HuH-7 (cell line): ENCODE measurements at places on chromosomes 16 and 17.

DNA sequence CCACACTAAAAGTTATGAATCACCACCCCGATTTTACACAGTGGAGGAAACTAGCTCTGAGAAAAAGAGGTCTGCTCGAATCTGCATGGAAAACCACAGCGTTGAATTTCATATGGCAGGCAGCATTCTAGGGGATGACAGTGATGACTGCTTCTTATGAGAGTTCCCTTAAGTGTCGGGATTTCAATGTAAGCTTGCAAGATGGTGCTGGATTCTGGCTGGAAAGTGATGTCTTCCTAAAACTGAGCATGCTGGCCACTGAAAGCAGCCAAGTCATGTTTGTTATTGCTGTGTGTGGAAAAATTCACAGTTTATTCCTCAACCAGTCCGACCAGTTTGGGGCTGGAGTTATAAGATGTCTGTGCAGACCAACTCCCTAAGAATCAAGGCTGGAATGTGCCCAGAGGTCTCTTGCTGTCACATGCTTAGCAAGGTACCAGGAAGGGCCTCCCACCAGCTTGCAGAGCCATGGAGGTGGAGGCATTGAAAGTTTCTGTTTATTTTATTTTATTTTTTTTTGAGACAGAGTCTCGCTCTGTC is 37.2 kb upstream of the GAN start:
- DNase-seq, result no peak

GRCh38 chr17:80891397-80892018 is 100.1 kb upstream of the CHMP6 start:
- DNase-seq, result no peak

DNA sequence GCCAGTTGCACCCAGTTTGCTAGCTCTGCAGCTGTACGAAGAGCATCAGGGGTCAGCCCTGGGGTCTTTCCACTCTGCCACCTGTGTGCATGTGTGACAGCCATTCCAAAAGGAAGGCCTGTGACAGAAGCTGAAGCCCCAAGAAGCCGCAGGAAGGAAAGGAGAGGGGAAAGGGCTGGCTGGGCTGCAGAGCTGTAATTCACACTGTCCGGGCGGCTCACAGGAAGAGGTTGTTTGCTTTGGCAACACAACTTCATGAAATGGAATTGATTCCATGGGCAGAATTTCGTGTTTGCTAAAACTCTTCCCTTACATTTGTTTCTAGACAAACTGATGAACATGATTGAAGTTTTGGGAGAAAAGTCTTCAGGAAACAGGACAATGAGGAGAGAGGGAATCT is 14.8 kb downstream of the TMEM204 start:
- DNase-seq, result no peak

DNA sequence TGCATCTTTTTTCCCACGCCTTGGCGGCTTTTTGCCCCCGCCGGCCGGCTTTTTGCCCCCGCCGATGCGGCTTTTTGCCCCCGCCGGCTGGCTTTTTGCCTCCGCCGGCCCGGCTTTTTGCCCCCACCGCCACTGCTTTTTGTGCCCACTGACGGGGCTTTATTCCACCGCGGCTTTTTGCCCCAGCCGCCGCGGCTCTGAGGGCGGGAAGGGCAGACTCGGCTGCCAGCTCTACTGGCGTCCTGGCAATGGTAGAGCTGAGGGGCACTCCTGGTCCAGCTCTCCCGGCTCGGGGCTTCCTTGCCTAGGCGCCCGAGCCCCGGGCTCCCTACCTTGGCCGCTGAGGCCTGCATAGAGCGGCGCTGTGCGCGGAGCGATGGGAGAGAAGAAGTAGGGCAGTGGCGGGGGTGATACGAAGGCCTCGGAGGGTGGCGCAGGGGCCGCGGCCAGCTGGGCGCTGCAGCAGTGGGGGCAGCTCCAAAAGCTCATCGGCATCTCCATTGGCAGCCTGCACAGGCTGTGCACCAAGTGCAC is 591.4 kb downstream of the TP53TG3F start:
- DNase-seq, result no peak

- DNase-seq, result no peak
Measured at GRCh38 chr16:56422896-56423441, 2.4 kb downstream of the AMFR start.

DNA sequence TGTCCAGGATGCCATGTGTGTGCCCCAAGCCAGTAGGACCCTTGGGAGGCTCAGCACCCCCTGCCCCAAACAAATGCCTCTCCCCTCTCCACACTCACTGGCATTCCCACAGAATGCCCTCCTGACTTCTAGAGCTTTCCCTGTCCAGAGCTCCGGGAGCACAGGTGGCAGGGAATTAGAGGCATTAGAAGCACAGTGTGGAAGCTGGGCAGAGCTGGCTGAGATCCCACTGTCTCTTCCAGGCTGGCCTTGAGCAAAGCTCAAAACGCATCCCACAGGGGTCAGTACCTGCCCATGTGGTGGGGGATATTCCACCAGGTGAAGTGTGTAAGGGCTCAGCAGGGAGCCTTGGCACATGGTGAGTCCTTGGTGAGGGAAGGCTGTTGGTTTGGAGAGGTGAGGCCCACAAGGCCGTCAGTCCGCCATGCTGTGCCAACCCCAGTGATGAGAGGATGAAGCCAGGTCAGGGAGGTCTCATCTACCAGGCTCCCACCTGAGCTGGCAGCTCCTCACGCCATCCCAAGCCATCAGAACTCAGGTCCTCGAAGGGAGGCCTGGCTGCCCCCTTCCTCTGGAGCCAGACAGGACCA is 18.1 kb downstream of the ENDOV start:
- DNase-seq, result no peak

DNA sequence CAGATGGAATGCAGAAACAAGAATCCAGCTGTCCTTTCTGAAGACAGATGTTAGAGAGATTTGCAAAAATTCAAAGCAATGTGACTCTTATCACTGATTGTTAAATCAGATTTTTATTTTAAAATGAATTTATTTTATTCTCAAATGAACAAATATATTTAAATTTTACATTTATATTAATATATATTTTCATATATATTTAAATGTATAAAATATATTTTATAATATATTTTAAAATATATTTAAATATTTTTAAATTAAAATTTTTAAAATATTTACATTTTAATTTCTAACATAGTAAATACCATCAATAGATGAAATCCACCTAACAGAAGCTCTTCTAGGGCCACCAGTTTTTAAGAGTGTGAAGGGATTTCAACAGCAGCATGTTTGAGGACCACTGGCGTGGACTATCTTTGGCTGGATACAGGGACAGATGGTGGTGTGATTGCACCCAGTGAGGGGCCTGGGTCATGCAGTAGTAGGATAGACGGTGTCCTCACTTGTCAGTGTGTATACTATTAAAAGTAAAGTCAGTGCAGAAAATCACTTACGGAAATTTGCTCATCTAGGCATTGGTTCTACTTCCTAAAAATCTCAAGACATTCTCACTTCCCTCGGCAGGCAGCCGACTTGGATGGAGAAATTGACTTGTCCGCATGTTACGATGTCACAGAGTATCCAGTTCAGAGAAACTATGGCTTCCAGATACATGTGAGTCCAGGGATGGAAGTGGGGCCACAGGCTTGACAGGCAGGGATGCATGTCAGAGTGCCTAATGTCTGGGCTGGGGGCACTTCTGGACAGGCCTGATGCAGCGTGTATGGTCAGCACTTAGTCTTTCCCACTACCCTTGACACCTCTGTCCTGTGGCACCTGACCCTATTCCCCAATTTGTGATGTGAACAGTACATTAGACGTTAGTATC is 56.3 kb downstream of the PLD6 start:
- no peak for DNase-seq

- no peak for DNase-seq
Measured at GRCh38 chr16:14304891-14305460, 233.9 kb downstream of the MRTFB start.

DNA sequence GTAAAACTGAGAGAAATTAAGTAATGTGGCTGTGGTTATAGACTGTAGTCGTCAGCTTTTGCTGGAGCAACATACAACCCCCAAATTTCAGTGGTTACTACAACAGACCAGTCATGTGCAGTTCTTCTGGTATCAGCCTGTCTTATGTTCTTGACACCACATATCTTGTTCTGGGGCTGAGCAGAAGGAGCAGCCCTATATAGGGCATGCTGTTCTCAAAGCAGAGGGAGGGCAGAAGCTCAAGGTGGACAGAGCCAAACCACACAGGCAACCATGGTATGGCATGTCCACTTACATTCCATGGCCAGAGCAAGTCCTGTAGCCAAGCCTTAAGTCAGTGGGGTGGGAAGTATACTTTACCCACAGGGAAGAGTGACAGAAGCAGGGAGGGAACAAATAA is 7.7 kb downstream of the PRKAR1A start:
- DNase-seq, result no peak

DNA sequence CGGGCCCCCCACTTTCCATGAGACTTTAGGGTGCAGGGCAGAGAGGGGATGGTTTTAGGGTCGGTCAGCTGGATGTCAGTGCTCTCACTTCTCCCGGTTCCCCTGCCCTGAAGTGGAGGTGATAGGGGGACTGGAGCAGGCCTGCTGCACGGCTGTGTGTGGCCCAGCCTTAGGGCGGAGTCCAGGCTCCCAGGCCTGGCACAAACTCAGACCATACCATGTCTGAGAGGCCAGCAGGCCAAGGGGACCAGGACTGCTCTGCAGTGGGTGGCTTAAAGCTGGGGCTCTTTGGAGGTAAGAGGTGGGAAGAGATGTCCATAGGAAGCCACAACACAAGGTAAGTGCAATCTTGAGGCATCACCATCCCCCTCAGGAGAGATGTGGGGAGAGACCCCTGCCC is 8.3 kb downstream of the TFAP4 start:
- no peak for DNase-seq
